ENCODE measurements at places on chromosomes 16 and 17. TPM values are rescaled to one million over a fixed set of nuclear protein-coding genes. Genes with fewer than 3 reads are reported as not detected.

C16orf95 gene
- 5.8 TPM for total RNA-seq

IGSF6 gene
- not detected for total RNA-seq

SLC35B1 gene
- 99.9 TPM for total RNA-seq

ABCC6 gene
- total RNA-seq = 0.95 TPM

CHST5 gene
- total RNA-seq = 0.06 TPM

HNF1B gene
- 21.6 TPM for total RNA-seq

FKBP10 gene
- total RNA-seq = 112 TPM

MT3 gene
- total RNA-seq = not detected

FBXL20 gene
- total RNA-seq = 7.8 TPM

Data from A549 treated with Mapracorat at 1 μM for 4 hours (cell line).